ENCODE measurements at places on chromosomes 12 and 14.

- no peak for DNase-seq
These were observed 18.9 kb upstream of the COCH start for GRCh38 chr14:30855345-30856037.

- no peak for DNase-seq
These were observed 486.5 kb downstream of the ZFP36L1 start for GRCh38 chr14:68306265-68306933.

DNA sequence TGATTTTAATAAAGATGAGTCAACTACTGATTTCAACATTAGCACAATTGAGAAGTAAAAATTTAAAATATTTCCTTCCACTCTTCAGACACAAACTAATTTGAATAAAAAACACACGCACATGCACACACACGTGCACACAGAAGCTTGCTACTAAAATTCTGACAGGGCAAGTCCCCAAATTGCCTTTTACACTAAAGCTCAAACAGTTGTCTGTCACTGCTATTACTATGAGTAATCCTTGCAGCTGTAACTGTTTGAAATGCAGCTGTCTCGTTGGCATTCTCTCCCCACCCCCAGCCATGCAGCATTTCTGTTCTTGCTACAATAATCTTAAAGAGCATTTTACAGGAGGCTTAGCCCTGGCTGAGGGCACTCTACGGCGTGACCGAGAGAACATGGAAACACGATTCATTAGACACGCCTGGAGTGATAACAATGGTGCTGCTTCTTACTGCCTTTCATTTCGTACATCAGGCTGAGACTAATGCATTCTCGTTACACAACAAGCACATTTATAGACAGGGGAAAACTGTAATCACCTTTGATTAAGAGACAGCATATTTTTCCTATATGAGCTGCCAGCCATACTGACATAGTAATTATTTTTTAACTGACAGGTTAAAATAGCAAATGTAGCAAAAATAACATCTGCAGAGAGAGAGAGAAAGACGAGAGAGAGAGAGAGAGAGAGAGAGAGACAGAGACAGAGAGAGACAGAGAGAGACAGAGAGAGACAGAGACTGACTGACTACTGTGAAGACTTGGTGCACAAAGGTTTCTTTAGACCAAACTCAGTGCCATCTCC is 153.8 kb downstream of the MED13L start:
- no peak for DNase-seq

DNA sequence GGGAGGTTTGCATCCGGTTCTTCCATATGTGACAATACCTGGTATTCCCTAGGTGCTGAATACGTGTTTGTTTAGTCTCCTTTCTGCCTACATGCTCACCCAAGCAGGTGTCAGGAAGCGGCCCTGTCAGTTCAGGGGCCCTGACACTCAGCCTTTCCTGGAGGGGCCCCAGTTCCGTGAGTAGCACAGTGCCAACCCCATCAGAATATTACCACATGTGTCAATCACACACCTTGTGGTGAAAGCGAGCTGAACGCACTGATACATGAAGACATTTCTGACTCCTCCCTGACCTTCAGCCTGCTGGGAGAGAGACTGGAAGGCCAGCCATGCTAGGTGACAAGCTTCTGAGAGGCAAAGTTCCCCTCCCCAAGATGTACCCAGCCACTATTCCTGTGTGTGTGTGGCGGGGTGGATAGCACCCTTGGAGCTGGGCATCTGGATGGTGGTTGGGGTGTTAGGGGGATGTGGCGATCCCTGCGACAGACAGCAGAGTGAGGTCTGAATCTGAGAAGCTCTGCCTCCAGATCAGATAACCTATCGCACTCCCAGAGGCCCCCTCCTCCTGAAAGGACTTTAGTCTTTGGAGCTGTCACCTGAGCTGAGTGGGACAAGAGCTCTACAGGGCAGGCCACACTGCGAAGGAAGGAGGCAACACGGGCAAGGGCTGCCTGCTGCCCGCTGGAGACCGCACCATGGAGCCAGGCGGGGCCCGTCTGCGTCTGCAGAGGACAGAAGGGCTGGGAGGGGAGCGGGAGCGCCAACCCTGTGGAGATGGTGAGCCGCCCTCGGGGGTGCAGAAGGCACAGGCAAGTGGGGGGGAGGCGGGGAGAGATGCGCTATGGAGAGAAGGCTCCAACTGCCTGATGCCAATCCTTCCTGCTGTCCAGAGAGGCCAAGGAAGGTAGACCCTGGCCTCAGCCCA is at the start of gene SOAT2:
Gene SOAT2 (plus strand): TSS at position 604 of the 925 bp plus-strand sequence. CDS start 92 bp downstream, at position 696.
- DNase-seq = peak; percentile 58

- DNase-seq = no peak
These were observed 71.7 kb upstream of the ETV6 start for GRCh38 chr12:11577658-11578260.

DNA sequence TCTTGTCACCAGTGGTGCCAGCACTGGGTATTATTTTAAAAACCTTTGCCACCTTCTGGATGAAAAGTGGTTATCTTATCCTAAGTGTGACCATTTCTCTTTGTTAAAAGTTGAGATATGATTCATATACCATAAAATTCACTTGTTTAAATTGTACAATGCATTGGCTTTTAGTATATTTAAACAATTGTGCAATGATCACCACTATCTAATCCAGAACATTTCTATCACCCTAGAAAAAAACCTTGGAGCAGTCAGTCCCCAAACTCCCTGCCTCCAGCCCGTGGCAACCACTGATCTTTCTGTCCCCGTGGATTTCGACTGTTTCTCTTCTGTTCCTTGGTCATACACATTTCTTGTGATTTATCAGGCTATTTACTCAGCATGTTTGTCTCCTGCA is 28.3 kb downstream of the SH2B3 start:
- DNase-seq = no peak

DNA sequence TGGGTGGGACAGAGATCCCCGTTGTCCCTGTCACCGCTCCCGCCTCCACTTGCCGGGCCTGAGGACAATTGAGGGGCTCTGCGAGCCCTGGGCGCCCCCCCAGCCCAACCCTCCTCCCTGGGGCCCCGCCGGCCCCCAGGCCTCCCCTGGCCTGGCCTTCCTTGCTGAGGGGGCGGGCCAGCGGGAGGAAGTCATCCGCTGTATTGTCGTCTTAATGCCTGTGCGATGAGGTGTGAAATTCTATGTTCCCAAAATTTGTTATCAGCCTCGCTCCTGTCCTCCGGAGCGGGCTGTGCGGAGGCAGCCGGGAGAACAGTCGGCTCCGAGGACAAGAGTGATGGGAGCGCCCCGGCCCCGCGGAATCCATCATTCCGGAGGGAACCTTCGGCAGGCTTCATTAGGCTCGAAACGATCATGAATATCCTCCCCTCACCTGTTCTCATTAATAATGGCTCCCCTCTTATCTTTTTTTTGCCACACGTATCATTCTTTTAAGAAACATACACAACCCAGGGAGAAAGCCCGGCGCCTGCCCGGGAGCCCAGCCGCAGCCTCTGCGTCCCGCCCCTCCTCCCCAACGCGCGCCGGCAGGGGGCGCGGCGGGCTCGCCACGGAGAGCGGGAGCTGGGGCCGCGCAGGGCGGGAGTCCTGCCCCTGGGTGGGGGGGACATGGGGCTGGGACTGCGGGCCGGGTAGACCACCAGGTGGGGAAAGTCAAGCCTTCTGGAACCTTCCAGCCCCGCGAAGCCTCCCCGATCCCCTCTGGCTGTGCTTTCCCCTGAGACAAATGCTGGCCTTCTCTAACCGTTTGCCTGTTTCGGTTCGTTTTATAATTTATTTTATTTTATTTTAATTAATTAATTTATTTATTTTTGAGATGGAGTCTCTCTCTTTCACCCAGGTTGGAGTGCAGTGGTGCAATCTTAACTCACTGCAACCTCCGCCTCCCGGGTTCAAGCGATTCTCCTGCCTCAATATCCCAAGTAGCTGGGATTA is 17.1 kb upstream of the DLK1 start:
- DNase-seq = no peak

- DNase-seq = no peak
These were observed 515.7 kb downstream of the MED13L start for GRCh38 chr12:115761784-115762183.

DNA sequence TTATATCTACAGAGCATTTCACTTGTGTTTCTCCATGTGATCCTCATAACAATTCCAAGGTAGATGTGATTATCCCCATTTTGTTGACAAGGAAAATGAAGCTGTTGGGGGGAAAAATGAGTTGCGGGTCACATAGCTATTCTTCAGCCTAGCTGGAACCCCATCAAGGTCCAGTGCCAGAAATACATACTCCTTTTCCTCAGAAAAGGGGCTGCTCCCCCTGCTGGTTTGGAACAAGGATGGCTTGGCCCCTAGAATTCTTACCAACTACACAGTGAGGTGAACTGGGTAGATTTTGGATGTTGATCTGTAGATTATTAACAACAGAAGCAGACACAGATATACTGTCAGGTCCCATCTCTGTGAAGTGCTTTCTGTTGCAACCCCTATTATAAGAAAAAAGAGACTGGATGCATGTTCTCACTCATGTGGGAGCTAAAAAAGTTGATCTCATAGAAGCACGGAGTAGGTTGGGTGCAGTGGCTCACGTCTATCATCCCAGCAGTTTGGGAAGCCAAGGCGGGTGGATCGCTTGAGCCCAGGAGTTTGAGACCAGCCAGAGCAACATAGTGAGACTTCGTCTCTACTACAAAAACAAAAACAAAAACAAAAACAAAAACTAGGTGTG is 8.9 kb downstream of the IKZF4 start:
- peak; percentile 63 for DNase-seq

DNA sequence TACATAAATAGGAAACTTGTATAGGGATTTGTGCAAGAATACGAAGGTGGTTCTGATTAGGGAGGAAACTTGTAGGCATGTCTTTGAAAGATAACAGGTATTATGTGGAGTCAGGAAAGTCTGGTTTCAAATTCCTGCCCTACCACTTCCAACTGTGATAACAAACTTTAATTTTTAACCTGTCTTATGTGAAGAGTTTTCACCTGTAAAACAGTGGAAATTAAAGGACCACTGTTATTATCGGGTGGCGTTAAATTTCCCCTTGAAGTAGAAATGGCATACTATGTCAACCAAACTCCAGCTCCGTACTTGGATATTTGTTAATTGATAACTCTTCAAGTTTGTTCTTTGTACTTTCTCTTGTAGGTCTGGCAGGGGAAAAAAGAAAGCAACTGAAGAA is 6.1 kb downstream of the OR6C1 start:
- no peak for DNase-seq
